ENCODE measurements at places on chromosomes 3 and 15.

- H3K4me3 ChIP-seq: no peak overlapping the region
- H3K4me1 ChIP-seq: no peaks in the 10 kb centered on the region
- no peaks in the 10 kb centered on the region for H3K27me3 ChIP-seq
Measured at GRCh38 chr15:36863570-36863969, 236.8 kb downstream of the MEIS2 start.

- H3K4me1 ChIP-seq: no peaks in the 10 kb centered on the region
- no peaks in the 10 kb centered on the region for H3K36me3 ChIP-seq
- no peak overlapping the region for H3K4me3 ChIP-seq
- DNase-seq: no peak
- no peak overlapping the region for H3K27ac ChIP-seq
- no peaks in the 10 kb centered on the region for H3K27me3 ChIP-seq
Measured at GRCh38 chr3:154086286-154086685, 34.9 kb upstream of the ARHGEF26 start.

DNA sequence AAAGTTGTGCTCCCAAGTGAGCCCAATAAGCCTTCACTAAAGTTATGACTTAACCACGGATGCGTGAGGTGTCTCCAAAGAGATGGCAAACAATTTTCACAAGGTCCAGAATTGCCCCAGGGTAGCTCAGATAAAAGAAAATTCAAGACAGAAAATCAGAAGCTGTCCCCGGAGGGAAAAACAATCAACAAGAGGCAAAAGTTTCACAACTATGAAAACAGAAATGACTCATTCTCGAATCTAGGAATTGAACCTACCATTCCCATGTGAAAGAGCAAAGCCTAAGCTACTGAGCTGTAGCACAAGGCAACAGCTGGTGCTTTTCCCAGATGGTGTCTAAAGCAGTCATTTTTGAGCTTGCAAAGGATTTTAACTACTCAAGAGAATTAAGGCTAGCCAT is 33.5 kb upstream of the MKRN3 start:
- H3K27ac ChIP-seq: no peak overlapping the region
- H3K36me3 ChIP-seq: no peaks in the 10 kb centered on the region
- no peaks in the 10 kb centered on the region for H3K4me1 ChIP-seq

DNA sequence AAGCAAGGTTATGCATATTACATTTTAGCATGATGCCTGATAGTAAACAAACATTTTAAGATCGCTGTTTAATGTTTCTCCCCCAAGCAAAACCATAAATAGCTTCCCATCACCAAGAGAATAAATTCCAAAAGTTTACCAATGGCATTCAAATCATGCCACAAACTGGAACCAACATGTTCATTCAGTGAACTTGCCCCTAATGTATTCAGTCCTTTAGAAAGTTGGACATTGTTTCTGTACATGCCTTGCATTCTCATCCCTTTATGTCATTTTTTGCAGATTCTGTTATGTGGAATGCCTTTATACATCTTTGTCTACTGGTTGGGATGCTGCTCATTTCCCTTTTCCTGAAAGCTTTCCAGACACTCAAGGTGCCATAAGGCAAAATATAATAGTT is 105.5 kb downstream of the PYDC2 start:
- H3K4me1 ChIP-seq: peaks cover 1% of the 10 kb centered on the region
- peak; percentile 1 for DNase-seq
- H3K27me3 ChIP-seq: no peaks in the 10 kb centered on the region
- no peak overlapping the region for H3K27ac ChIP-seq

- no peak overlapping the region for H3K4me3 ChIP-seq
- no peaks in the 10 kb centered on the region for H3K27me3 ChIP-seq
- no peaks in the 10 kb centered on the region for H3K4me1 ChIP-seq
Measured at GRCh38 chr3:168622795-168623194, 527.1 kb upstream of the GOLIM4 start.

GRCh38 chr15:97087006-97087741 is 756.7 kb downstream of the NR2F2 start:
- H3K36me3 ChIP-seq: no peaks in the 10 kb centered on the region
- H3K4me1 ChIP-seq: no peaks in the 10 kb centered on the region
- H3K4me3 ChIP-seq: no peak overlapping the region
- H3K27ac ChIP-seq: no peak overlapping the region
- no peaks in the 10 kb centered on the region for H3K27me3 ChIP-seq
- peak; percentile 22 for DNase-seq

DNA sequence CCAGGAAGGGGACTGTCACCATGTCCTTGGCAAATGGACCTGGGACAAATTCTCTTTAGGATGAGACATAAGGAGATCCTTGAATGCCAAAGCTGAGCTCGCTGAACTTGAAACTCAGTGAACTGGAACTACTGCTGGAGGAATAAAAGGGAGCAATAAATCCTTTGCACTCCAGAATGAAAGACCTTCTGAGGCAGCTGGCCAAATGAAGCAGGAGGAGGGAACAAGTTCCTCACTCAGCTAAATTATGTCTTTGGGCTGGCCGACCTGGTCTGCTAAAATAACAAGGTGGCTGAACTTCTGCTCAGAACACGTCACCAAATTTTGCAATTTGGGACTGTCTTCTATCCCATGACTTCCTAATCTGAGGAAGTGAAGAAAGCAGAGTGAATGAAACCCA is 314.7 kb downstream of the LPP start:
- peaks cover 2% of the 10 kb centered on the region for H3K36me3 ChIP-seq
- H3K27me3 ChIP-seq: no peaks in the 10 kb centered on the region
- no peaks in the 10 kb centered on the region for H3K4me1 ChIP-seq
- DNase-seq: peak; percentile 84

- peak; percentile 42 for DNase-seq
- peak overlapping the region; percentile 84 for H3K27ac ChIP-seq
- H3K36me3 ChIP-seq: no peaks in the 10 kb centered on the region
- peaks cover 2% of the 10 kb centered on the region for H3K4me1 ChIP-seq
- H3K27me3 ChIP-seq: no peaks in the 10 kb centered on the region
Measured at GRCh38 chr15:50764461-50765194, 878 bp downstream of the SPPL2A start.

DNA sequence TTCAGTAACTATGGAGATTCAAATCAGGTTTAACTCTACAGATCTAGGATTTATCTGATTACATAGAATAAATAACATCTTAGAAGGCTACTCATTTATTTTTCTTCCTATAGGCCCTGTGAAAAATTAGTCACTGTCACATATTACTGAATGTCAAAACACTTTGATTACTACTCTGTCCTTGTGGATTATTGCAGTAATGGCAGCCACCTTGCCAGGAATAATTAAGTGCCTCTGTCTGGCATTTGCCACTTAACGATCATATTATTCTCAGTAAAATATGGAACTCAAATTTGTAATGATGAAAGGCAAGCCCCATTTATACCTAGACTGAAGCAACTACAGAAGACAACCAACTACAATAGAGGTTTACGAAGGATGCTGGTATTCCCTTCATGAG is 596.3 kb upstream of the ARPP21 start:
- H3K27ac ChIP-seq: no peak overlapping the region
- H3K4me3 ChIP-seq: no peak overlapping the region
- H3K27me3 ChIP-seq: no peaks in the 10 kb centered on the region
- no peak for DNase-seq

DNA sequence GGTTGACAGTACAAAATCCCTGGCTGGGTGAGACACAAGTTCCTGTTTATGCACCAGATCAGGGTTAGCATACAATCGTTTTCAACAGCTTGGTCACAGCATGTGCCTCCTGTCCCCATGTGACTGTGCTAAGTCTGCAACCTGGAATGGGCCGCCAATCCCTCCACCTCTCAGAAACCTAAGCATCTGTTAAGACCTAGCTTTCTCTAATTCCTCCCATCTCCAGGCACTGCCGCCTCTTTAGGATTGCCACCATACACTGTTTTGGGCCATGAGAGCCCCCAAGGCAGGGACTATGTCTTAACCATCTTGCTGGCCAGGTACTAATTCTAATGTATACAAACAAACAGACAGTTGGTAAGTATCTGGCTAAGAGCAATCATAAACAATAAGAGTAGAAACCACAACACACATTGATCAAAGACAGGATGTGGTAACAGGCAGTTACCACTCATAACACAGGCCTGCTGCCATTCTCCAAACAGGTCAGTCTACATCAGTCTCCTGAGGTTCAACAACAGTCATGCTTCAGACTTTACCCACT is 25.6 kb downstream of the SEC22C start:
- peak; percentile 29 for DNase-seq
- H3K36me3 ChIP-seq: peaks cover 94% of the 10 kb centered on the region
- no peaks in the 10 kb centered on the region for H3K27me3 ChIP-seq
- no peak overlapping the region for H3K4me3 ChIP-seq
- no peaks in the 10 kb centered on the region for H3K4me1 ChIP-seq

- H3K36me3 ChIP-seq: no peaks in the 10 kb centered on the region
- no peaks in the 10 kb centered on the region for H3K27me3 ChIP-seq
- H3K27ac ChIP-seq: no peak overlapping the region
- peak; percentile 38 for DNase-seq
Measured at GRCh38 chr3:53137835-53138446, 7.7 kb upstream of the RFT1 start.

DNA sequence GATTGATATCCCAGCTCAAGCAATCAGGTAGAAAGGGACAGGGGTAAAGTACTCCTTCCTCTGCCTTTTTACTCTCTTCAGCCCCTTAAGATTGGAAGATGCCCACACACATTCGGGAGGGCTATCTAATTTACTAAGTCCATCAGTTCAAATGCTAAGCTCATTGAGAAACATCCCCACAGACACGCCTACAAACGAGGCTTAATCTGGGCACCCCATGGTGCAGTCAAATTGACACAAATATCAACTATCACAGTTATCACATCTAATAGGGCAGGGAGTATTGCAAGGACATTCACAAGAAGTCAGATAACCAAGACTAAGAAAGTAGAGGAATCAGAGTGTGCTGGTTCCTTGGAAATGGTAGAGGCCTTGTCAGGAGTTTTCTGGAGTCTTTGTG is 437.8 kb upstream of the AZI2 start:
- no peaks in the 10 kb centered on the region for H3K36me3 ChIP-seq
- H3K27ac ChIP-seq: no peak overlapping the region
- H3K4me1 ChIP-seq: no peaks in the 10 kb centered on the region
- DNase-seq: no peak
- no peaks in the 10 kb centered on the region for H3K27me3 ChIP-seq

DNA sequence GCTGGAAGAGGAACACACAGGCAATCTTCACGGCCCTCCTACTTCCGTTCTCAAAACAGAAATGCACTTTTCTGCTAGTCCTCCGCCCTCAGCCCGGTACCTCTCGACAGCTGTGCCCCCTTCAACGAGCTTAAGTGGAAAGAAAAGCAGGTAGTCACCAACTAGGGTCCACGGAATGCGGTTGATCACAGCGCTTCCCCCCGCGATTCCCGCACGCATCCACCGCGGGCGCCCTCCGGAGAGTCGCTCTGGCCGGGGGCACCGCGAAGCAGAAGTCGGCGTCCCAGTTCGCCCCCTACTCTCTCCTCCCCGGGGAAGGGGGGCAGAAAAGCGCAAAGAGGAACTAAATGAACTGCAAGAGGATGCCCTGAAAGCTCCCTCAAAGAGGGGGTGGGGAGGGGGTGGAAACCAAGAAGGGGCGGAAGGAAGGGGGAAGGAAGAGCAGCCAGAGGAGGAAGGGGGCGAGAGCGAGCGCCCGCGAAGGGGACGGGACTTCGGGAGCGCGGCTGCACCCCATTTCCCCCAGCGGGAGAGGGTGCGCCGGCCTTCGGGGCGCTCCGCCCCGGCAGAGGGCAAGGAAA is 738 bp downstream of the ACAP2 start:
- peak overlapping the region; percentile 64 for H3K27ac ChIP-seq
- peaks cover 2% of the 10 kb centered on the region for H3K4me1 ChIP-seq
- peak overlapping the region; percentile 99 for H3K4me3 ChIP-seq
- H3K27me3 ChIP-seq: no peaks in the 10 kb centered on the region
- peak; percentile 57 for DNase-seq

DNA sequence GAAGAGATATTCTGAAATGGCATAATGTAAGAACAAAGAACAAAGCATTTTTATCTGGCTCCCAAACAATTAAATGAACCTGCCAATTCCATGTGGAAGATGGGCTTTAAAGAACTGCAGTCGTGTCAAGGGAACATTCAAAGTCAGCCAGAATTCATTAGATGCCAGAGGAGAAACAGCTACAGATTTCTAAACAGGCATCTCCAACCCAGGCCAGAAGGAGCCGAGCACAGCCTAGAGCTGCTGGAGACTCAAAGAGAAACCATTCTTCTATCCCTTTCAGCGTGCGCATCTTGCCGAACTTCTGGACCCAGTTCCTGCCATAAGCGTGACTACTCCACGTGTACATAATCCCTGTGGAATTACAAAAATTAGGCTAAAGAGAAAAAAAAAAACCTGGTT is 60.4 kb downstream of the MB21D2 start:
- no peaks in the 10 kb centered on the region for H3K36me3 ChIP-seq
- peak; percentile 10 for DNase-seq
- H3K4me1 ChIP-seq: no peaks in the 10 kb centered on the region

DNA sequence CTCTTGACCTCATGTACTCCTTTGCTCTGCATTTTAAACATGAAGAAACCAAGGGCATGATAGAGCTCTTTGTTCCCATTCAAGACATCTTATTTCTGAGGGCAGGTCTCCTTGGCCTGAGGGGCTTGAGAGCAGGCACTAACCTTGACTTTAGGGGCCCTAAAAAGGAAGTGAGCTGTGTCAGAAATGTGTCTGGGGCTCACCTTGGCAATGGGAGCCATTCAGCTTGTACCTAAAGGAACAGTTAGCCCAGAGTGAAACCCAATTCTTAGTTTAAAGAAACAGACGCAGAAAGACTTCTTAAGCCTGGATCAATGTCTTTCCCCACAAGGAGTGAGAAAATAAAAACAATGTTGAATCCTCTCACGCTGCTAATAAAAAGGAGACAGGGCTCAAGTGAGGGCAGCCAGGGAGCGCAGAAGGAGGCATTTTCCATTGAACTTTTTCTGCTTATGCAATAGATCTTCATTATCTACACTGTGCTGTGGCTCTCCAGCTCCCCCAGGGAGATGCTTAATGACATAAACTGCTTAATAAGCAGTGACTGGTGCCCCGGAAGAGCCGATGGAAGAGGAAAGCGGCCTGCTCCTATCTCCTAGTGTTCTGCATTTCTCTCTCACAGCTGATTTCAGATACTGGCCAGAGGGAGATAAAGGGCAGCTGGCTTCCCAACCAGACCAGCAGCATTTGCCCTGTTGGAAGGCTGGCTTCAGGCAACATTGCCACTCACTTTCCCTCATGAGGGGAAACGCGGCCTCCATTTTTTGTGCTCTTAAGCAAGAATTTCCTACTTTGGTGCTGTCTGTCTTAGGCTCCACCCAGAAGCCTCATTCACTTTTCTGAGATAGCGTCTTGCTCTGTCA is 152.0 kb downstream of the OPA1 start:
- no peaks in the 10 kb centered on the region for H3K27me3 ChIP-seq
- H3K36me3 ChIP-seq: no peaks in the 10 kb centered on the region
- peak; percentile 83 for DNase-seq
- H3K27ac ChIP-seq: no peak overlapping the region
- no peak overlapping the region for H3K4me3 ChIP-seq

GRCh38 chr15:60191821-60192220 is 187.7 kb downstream of the FOXB1 start:
- peaks cover 20% of the 10 kb centered on the region for H3K27me3 ChIP-seq
- H3K4me1 ChIP-seq: no peaks in the 10 kb centered on the region
- H3K36me3 ChIP-seq: no peaks in the 10 kb centered on the region
- no peak overlapping the region for H3K4me3 ChIP-seq
- no peak for DNase-seq
